Activated CD4-positive, alpha-beta T cell treated with anti-CD3 and anti-CD28 coated beads, Interleukin-2, amount 10 ng/mL, durations not matched to agents 7 days and 5 days (primary cell): ENCODE measurements at places on chromosomes 7 and 10.

DNA sequence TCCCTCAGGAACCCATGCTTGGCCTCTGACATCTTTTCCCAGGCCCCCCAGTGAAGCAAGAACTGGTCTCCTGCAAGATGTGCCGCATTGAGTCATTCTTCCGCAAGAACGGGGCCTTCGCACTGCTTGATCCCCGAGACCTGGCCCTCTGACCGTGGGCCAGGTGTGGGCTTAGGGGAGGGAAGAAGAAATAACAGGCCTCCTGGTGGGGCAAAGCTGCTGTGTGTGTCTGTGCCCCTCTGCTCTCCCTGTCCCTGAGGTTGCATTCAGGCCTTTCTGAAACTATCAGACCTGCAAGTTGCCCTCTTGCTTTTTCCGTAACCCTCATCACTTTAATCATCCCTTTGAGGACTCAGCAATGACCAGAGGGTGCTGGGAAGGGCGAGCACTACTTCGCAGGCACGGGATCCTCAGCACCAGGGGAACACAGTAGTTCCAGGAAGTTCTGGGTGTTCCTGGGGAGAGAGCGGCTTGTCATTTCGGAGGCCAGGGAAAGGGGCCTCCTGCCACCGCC is 6.0 kb downstream of the ATP6V1F start:
- no peak for DNase-seq

- no peak for DNase-seq
Observed at GRCh38 chr7:41536873-41537665, 165.8 kb downstream of the INHBA start.

DNA sequence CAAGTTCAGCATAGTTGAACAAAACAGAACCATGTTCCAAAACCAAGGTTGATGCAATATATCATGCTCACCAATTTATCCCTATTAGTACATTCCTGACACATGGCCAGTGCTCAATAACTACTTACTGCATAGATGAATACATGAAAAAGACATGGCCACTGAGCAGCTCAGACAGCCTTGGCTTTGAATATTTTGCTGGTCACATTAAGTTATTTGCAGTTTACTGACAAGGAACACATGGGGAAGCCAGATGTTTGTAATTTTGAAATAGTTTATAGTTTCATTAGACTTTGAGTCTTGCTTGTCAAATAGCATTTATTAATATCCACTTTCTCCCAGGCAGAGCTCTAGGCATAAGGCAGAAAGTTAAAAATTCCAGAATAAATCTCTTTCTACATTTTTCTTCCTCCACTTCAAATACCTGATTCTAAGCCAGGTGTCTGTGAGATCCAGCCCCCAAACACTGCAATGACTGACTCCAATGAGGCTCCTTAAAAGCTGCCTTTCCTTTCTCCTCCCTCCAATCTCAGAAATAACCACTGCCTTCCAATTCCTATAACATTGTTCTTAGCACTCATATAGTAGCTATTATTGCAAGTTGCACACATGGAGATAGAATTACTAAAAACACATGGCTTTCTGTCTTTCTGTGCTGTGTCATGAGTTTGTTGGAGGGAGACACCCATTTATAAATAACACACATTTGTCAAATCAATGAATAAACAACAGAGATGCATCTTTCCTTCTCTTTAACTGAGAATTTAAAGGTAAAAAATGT is 91.3 kb downstream of the PCGF5 start:
- no peak for DNase-seq

DNA sequence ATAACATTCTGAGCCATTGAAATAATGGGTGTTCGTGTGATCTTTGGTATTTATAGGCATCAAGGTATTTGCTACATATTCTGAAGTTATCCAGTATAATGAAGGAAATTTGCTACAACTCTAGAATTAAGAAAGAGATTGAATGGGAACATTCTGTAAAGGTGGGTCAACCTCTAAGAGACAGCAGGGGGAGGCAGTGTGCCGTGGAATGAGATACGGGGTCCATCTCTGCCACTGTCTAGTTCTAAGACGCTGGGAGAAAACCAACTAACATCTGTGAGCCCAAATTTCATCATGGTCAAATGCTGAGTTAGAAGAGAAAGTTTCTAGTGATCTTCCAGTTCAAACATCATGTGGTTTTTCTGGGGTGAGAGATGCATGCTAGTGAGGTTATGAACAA is 368.9 kb downstream of the SORCS1 start:
- no peak for DNase-seq

- no peak for DNase-seq
Observed at GRCh38 chr10:17683541-17683940, 39.6 kb downstream of the STAM start.

GRCh38 chr7:157194948-157195347 is 56.2 kb downstream of the UBE3C start:
- no peak for DNase-seq

GRCh38 chr10:44010873-44011602 is 362.4 kb upstream of the ZNF32 start:
- DNase-seq: no peak

- no peak for DNase-seq
Observed at GRCh38 chr7:66734006-66734405, 6.5 kb upstream of the RABGEF1 start.

DNA sequence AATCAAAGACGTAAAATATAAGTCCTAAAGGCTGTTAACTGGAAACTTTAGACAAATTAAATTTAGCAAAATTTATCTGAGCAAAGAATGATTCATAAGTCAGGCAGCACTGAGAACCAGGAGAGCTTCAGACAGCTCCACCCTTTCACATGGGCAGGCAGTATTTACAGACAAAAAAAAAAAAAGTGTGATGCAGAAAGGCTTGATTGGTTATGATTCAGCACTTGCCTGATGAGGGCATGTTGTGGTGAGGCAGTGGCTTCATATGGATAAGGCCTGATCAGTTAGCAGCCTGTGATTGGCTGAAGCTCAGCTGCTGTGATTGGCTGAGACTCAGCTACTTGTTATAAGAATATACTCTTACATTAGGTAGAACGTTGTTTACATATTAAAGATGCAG is 495.4 kb upstream of the POM121L12 start:
- no peak for DNase-seq

DNA sequence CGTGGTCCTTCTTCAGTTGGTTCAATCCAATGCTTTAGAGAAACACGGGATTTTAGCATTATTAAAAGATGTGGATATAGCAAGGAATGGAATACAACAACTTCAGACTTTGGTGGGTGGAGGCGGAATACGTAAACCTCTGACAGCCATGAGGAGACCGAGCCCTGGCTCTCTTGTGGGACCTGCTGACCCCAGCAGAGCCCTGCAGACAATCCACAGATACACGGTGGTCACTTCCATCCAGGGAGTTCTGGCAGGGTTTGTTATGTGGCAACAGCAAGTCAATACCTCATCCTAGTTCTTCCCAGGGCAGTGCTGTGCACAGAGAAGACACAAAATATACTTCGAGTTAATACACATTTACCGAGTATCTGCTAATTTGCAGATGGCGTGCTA is 118.5 kb upstream of the DIP2C start:
- no peak for DNase-seq

DNA sequence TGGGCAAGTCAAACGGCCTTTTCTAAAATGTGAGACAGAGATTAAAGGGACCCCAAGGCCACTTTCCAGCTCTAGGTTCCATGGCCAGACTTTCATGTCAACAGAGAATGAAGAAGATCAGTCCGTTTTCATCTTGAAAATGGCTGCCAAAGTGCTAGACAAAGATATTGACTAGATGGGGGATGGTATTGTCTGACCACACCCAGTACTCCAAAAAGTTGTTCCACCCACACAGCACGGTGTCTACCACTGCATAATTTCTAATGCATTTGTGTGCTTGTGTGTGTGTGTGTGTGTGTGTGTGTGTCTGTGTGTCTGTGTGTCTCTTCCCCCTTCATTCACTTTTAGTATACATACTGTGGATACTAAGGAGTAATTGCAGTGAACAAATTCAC is 1.3 kb downstream of the COL1A2 start:
- DNase-seq: no peak

DNA sequence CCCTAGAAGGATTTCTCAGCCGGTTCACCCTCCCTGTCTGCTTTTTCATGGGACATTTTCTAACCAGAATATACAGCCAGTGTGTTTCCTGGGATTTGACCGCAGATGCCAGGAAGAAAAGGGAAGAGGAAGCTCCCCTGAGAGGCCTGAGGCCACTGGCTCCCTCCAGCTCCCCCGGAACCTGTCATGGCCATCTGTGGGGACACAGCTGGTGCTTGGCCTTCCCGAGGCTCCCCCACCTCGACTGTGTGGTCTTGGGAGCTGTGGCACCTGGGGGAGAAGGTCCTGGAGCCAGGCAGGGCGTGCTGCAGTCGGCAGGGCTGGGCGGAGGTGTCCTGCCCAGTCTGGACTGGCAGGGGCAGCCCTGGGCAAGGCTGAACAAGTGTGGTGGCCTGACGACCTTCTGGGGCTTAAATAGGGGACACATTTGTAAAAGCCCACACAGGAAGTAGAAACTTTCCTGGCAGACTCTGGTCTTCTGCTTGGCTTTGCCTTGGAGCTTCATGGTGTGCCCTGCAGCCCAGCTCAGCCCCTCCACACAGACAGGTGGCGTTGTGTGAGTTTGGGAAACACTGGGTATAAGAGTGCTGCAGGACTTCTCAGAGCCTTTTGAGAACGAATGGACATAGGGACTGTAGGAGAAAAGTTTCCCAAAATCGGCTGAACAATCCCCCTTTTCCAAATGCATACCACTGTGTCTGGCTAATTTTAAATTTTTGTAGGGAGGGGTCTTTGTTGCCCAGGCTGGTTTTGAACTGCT is 6.8 kb downstream of the BRI3 start:
- no peak for DNase-seq

DNA sequence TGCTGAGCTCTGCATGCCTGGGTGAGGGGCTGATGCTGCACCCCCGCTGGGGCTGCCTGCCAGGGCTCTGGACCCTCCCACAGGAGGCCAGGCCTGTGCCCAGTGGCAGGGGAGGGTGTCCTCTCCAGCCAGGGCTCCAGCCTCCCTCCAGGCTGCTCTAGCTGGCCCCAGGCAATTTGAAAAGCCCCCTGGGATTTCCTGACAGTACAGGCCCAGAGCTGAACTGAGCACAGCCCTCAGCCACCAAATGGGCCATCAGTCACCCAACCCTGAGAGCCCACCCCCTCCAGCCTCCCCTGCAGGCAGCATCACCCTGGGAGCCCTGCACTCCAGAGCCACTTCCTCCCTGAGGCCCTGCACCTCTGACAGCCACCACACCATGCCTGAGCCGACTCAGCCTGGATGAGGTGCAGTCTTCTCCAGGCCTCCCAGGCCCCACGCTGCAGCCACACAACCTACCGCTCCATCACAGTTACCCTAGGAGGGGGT is 101.8 kb upstream of the RET start:
- no peak for DNase-seq

DNA sequence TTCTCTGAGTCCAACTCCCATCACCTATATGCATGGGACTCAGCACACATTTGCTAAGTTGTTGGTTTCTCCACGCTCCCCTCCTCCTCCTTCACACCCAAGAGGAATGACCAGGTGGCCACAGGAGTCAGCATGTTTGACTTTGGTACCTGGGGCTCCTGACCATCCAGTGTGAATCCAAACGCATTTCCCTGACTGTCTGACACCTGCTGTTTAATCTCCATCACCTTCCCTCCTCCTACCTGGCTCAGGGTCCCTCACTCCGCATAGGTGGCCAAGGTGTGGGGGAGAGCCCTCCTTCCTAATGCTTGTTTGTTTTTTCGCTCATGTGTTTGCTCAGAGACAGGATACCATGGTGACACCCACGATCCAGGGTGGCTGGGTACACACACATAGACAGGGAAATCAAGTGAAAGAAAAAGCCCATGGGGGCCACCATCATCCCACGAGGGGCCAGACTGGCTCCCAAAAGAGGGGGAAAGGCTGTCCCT is 194.9 kb downstream of the KCNMA1 start:
- no peak for DNase-seq

GRCh38 chr10:12832096-12832495 is 169.4 kb downstream of the CCDC3 start:
- no peak for DNase-seq

DNA sequence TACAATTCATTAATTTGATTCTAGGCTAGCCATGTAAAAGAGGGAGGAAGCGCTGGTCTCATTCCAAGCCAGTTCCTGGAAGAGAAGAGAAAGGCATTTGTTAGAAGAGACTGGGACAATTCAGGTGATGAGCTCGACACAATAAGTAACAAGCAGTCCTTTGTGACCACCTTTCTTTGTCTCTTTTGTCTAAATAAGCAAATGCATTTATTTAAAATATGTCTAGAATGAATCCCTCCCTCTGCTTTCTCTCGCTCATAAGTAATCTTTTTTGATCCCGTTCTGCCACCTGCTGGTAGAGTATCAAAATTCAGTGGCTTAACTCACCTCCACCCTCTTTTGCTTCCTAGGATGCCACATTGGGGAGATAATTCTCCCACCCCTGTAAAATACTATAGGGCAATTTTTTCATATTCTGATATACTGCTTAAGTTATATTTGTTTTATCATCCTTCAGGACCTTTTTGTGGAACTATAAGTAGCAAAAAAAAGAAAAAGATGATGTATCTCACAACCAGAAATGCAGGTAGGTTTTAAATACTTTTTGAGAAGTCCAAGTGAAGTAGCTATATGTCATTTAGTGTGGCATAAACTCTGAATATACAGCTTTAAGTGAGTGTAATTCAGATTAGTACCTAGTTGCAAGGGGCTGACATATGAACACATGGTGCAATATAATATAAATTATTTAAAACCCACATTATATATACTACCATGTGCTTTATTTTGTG is 91.5 kb downstream of the GSDME start:
- peak; percentile 66 for DNase-seq

GRCh38 chr10:110790913-110791506 is 80.7 kb upstream of the PDCD4 start:
- no peak for DNase-seq

DNA sequence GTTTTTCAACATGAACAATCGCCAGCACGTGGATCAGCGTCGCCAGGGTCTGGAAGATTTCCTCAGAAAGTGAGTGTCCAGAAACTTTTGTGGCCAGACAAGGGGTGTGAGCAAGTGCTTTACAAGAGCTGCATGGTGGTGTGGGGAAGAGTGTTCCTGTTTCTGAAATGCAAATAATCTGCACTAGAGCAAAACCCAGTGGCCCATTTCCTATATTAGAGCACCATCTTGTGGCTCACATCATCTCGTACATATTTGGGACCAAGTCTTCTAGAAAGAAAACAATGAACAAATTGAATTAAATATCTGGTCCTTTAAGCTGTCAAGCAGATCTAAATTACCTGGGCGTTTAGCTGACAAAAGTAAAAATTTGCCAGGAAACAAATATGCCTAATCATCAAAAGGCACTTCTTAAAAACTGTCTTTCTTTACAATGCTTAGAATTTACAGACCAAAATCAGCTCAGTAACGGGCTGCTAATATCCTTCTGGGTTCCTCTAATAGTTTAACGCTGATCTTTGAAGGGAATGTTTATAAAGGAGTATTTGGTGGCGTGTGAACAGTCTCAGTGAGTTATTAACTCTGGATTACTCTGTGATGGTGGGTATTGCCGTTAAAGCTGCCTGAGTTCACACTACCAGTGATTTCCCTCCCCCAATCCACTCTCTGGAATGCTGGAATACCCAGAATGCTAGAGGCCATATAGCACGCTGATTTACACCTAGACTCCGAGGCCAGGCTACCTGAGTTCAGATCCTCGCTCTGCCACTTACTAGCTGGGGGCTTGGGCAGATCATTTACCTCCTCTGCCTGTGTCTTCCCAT is 73.6 kb downstream of the SNX10 start:
- DNase-seq: peak; percentile 72
